ENCODE measurements at places on chromosomes 2 and 18. TPM values are rescaled to one million over a fixed set of nuclear protein-coding genes. Genes with fewer than 3 reads are reported as not detected.

DNA sequence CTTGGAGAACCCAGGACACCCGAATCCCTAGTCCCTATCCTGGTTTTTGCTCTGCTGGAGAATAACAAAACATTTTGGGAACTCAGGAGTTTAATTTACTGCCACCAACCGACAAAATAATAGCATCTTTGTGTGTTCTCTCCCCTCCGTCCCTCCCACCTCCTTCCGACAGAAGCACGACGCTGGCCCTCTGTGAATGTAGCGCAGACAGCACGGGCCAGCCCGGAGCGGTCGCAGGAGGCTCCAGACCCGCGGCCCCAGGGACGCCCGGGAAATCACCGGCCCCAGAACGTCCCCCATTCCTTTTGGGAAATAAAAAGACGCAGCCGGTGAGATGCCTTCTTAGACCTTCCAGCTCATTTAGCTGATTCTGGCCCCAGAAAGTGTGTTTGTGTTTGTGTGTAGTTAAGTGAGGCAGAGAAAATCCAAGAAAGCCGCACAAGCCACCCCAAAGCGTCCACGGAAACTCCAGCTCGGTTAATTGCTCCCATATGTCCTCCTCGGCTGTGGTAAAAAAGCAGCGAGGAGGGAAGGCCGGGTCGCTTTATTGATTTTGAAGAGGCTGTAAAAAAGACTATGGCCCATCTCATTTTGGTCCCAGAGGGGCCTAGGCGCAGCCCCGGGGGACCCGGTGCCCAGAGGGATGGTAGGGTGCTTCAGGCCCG is 577 bp upstream of the TANC1 start:
- peak; percentile 68 for DNase-seq

DNA sequence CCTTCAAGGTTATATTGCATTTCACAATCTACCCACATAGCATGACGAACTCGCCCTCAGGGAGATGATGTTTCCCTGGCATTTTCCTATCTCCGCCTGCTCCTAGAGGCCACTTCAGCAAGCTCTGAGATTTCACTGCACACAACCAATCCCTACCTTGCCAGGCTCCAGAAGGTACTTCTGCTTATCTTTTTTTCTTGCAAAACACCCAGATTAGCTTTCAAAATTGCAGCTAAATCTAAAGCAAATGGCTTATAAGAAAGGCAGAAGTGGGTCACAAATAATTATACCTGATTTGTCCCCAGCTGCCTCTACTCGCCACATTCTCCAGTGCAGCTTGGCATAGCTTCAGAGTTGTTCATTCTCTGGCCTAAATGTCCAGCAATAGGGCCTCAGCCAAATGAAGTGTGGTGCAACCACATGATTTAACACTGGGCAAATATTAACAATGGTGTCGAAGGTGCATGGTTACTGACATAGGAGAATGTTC is 32.4 kb upstream of the MRPL19 start:
- DNase-seq, result no peak

GRCh38 chr18:78582898-78583738 is 396.5 kb upstream of the SALL3 start:
- no peak for DNase-seq

DNA sequence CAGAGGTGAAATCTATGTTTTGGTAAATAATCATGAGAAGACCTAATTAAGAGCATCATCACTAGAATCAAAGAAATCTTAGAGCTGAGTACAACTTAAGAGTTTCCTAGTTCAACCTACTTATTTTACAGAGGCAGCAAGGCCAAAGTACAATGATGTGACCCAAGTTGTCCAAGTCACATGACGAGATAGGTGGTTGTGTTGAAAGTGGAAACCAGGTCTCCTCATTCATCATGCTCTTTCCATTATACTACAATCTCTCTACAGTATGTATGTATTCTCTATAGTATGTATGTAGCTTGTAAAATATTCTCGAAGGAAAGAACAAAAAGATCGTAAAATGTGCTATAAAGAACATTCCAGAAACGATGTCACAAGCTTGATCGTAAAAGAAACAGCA is 895.0 kb upstream of the FSHR start:
- DNase-seq, result no peak

- no peak for DNase-seq
Observed at GRCh38 chr2:20836521-20836920, 13.6 kb upstream of the LDAH start.

GRCh38 chr18:77651441-77651840 is 401.8 kb downstream of the GALR1 start:
- no peak for DNase-seq

GRCh38 chr2:128736689-128737545 is 418.2 kb upstream of the HS6ST1 start:
- DNase-seq, result peak; percentile 88

GRCh38 chr2:122034777-122035176 is 279.3 kb downstream of the TSN start:
- DNase-seq, result no peak

Gene CXCR2
- total RNA-seq, result 0.89 TPM

DNA sequence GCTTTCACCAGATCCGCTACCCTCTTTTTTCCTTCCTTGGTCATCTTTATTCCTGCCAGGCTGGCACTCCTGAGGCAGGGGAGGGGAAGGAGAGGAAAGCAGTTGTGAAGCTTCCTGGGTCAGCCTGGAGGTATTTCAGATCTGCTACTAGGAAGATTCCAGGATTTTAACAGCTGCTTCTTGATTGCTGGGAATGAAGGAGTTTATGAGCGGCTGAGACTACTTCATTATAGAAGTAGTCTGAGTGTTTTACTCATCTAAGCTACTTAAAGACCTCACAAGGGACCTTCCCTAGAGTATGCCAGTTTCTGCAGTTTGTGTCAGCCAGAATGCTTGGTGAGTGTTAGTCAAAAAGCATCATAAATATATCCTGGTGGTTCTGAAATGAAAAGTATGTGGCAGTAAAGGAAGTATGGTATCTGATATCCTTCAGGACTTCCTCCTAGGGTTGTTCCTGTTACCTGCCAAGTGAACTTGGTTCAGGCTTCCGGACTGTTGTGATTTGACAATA is 1.9 kb downstream of the TANC1 start:
- no peak for DNase-seq

GRCh38 chr18:44729631-44730101 is 49.0 kb downstream of the SETBP1 start:
- DNase-seq, result no peak

Gene PRSS56
- 0.19 TPM for total RNA-seq

DNA sequence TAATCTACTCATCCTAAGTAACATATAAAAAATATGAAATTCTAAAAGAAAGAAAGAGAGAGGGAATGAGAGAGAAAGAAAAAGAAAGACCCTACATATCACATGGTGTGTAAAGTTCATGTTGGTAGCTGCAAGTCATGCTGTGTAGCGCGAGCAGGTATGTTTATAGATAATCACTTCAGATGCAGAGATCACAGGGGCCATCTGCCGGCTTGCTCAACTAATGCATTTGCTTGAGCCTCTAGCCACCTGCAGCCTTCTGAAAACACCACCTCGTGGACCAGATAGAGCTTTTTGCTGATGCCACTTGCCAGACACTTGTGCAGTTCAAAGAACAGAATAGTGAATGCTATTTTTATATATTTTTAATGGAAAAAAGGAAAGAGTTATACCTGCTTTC is 37.6 kb downstream of the CDH7 start:
- DNase-seq, result no peak

DNA sequence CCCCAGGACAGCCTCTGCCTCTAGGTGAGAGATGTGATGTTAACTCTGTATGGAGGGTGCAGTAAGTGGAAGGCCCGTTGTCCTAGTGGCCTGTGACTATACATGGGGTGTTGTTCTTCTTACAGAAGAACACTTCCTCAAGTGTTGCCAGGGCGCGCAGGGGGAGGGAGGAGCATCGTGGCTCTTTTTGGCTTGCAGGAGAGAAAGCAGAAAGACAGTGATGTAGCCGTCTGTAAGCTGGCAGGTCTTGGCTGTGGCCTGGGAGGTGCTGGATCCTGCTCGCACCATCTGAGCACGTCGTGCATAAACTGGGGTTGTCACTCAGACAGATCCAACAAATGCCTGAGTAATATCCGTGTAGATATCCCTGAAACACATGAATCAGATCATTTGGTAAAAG is 44.3 kb downstream of the ZNF236 start:
- DNase-seq, result no peak

GRCh38 chr2:189402932-189403331 is 38.3 kb upstream of the WDR75 start:
- DNase-seq, result no peak

DNA sequence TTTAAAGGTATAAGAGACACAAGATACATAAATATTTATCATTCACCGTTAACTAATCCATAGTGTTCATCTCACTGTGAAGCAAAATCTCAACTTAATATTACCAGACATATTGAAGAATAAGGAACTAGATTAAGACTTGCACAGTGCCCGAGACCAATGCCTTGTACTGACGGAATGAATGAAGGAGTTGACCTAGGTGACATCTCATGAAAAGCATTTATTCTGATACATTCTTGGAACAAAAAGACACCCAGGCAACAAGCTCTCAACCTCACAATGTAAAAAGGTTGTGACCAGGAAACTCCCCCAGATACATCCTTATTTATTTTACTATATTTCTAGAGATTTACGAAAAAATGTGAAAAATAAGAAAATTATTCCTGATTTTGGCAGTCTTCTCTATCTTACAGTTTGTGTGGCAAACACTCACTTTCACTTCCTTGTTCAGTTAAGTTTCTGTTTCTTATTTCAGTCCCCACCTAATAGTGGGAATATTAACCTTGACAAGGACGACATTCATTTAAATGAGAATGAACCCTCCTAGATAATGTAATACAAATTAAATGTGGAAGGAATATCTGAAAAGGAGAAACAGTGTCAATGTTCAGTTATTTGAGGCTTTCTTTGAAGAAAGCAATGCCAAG is 28.4 kb downstream of the M1AP start:
- no peak for DNase-seq

Gene ECEL1
- total RNA-seq, result not detected

DNA sequence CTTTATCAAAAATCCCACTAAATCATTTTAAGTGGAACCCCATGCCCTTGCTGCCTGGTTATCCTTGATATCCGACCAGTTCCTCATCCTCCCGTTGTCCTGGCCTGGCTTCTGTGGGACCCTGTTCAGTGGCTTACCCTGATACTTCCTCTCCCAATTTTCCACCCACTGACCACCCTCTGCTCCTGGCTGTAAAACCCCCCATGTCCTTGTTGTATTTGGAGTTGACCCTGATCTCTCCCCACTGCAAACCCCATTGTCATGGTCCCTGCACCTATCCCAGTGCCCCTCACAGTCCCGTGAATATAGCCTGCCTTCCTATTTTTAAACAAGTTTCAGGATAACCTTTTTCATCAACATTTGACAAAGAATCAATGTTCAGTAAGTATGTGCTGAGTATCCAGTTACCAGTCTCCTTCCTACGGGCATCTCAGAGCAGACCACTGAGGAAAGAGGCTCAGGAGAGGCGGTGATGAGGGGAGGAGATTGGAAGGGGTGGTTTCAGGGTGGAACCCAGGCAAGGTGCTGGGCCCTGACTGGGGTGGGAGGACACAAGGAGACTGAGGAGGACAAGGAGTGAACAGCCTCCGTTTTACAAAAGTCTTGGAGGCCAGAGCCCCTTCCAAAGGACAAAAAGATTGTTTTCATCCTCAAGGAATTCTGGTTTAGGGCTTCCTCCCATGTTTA is 131.8 kb downstream of the PXDN start:
- DNase-seq, result no peak

DNA sequence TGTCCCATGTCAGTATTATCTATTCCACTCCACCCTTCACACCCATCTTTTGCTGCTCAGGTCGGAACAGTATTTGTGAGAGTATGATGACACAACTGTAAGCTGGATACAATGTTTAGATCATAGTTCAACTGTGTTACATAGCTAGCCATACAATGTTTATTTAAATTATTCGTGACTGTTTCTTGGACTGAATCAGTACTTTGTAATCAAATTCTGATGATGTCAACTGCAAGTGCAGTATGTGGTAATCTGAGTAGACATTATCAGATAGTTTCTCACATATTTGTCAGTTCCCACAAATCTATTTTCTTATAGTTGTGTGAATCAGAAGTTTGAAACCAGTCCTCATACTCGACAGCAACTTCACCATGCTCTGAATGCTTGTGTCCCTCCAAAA is 177.6 kb downstream of the ZNF407 start:
- no peak for DNase-seq

- DNase-seq, result no peak
Observed at GRCh38 chr2:211144078-211144477, 587.7 kb downstream of the CPS1 start.

Gene NR4A2
- 1.5 TPM for total RNA-seq

DNA sequence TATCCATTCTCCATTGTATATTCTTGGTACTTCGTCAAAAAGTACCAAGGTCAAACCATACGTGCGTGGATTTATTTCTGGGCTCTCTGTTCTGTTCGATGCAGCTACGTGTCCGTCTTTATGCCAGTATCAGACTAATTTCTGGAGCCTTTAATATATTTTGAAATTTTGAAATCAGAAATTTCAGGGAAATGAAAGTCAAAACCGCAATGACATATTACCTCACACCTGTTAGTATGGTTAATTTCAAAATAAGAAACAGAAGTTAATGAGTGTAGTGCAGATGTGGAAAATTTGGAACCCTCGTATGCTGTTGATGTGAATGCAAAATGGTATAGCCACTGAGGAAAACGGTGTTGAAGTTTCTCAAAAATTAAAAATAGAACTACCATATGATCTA is 156.1 kb upstream of the TRIB2 start:
- DNase-seq, result no peak

DNA sequence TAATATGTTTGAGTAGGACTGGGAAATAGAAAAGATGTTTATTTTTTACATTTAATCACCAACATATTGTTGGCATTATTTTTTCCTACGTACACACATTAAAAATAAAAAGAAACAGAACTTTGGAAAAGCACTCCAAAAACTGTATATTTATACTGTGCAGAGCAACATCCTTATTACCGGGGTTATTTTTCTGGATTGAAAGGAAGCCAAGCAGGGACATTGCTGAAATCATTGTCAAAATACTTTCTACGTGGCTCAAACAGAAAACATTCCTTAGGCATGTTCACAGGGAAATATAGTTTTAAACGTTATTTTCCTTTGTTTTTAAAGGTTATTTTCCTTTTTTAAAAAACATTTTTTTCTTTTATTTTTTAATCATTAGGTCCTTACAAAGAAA is 315.0 kb upstream of the SMIM21 start:
- no peak for DNase-seq

Gene CNRIP1
- total RNA-seq, result 9.3 TPM

Gene SLC9A2
- total RNA-seq, result not detected

Gene LOXHD1
- 0.62 TPM for total RNA-seq

Gene IL1RN
- 0.51 TPM for total RNA-seq

DNA sequence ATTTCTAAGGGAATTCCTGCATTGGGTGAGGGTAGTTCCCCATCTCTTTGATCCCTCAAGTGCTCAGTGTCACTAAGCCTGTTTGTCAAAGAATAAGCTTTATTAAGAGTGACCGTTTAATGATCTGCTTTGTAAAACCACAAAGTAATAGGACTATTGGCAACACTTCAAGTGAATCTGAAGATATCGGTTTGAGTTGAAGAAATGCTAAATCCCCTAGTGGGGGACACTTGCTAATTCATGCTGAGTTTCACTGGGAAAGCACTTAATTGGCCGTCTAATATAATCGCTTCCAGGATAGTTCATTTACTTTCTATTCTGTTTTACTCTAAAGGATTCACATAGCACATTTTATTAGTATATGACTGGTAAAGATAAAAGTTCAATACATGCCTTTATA is 54.4 kb downstream of the DTNA start:
- no peak for DNase-seq

Gene LBH
- 115 TPM for total RNA-seq

Gene CLHC1
- total RNA-seq, result 5.6 TPM

Gene TNFAIP6
- 2.8 TPM for total RNA-seq

GRCh38 chr2:120294008-120294340 is 41.3 kb downstream of the RALB start:
- no peak for DNase-seq
